ENCODE measurements at places on chromosomes 11 and 22.

- no peak for DNase-seq
Observed at GRCh38 chr22:35917651-35918050, 111.0 kb downstream of the RBFOX2 start.

- DNase-seq: no peak
Observed at GRCh38 chr11:134759274-134759673, 347.2 kb upstream of the B3GAT1 start.

GRCh38 chr11:65611758-65612603 is 2.0 kb downstream of the MAP3K11 start:
- DNase-seq: no peak

DNA sequence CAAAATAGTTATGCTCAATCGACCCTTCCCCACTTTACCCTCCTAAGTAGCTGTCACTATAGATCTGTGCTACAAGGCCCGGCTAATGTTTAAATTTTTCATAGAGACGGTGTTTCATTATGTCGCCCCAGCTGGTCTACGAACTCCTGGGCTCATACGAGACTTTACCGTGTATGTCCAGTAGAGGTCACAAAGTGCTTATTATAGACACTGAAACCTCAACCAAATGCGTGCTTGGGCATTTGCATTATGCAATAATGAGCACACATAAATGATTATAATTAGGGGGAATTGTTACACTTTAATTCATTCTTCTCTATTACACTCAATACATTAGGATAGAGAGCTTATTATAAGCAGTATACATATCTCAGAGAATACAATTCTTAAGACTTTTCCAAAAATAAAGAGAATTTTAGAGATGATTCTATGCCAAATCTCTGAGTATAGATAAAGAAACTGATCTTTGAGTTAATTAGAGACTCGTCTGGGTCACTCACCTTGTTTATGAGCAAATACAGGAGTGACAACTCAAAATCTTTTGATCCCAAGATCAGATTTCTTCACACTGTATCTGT is 12.5 kb upstream of the MRPL16 start:
- DNase-seq: peak; percentile 58

Data from CD4-positive, alpha-beta T cell treated with Interleukin-12 subunit alpha and Interleukin-12 subunit beta, for 1 hour (primary cell).